ENCODE measurements at places on chromosomes 4 and X.

GRCh38 chr4:76806346-76806745 lies 91.6 kb downstream of the SOWAHB start:
- no peak for DNase-seq

GRCh38 chr4:4854649-4855295 lies 4.7 kb upstream of the MSX1 start:
- DNase-seq: no peak

GRCh38 chrX:150627957-150628356 lies 59.5 kb downstream of the MTM1 start:
- DNase-seq: no peak

GRCh38 chr4:38044060-38044459 lies 83.9 kb downstream of the PTTG2 start:
- no peak for DNase-seq

DNA sequence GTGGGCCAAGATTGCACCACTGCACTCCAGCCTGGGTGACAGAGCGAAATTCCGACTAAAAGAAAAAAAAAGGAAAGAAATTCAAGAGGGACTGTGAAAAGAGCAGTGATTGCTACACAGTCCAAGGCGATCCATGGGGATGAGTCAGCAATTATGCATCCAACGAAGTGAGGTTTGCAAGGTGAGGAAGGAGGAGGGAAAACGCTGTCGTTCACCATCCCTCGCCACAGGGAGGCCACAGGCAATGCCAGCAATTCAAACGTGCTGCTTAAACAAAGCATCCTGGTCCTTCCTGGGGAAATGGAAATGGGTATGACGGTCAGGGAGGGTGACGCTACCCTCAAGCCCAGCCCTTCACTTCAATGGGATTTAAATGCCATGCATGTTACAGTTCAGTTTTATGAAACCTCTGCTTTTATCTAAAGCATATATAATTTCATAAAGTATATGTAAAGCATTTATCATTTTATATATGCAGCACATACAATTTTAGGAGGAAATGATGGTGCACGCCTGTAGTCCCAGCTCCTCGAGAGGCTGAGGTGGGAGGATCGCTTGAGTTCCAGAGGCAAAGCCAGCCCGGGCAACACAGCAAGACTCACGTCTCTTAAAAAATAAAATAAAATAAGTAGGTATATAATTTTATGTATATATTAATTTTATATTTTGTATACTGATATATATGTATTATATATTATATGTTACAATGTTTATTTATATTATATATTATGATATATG lies 108.7 kb downstream of the DHRSX start:
- no peak for DNase-seq

GRCh38 chr4:106401157-106401556 lies 32.6 kb upstream of the GIMD1 start:
- DNase-seq: no peak

- no peak for DNase-seq
Measured at GRCh38 chrX:9698576-9698975, 67.1 kb downstream of the GPR143 start.

- no peak for DNase-seq
Measured at GRCh38 chr4:140755774-140756318, 339 bp downstream of the TBC1D9 start.

GRCh38 chrX:47218280-47218919 lies at the start of gene CDK16:
TSS of gene CDK16 (plus strand) at chrX:47218681. CDS start at chrX:47223558, 4,877 bp downstream.
- DNase-seq: peak; percentile 40

DNA sequence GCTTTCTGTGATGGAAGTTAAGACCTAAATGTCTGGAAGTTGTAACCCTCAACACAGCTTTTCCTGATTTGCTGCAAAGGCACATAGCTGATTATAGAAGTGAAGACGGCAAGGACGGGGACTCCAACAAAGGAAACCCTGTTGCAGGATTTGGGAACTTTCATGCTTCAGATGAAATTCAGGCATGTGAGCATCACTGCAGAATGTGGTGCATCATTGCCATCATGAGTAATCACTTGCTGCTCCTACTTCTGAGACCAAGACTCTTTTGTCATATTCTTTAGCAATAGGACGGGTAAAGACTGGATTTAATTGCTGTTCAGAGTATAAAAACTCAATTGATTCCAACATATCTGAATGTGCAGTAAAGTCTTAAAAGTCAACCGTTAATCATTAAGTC lies 35.8 kb downstream of the YIPF6 start:
- DNase-seq: no peak

- no peak for DNase-seq
Measured at GRCh38 chrX:46694549-46694948, 64.4 kb downstream of the SLC9A7 start.

- no peak for DNase-seq
Measured at GRCh38 chr4:118396881-118397622, 44.2 kb upstream of the PRSS12 start.

DNA sequence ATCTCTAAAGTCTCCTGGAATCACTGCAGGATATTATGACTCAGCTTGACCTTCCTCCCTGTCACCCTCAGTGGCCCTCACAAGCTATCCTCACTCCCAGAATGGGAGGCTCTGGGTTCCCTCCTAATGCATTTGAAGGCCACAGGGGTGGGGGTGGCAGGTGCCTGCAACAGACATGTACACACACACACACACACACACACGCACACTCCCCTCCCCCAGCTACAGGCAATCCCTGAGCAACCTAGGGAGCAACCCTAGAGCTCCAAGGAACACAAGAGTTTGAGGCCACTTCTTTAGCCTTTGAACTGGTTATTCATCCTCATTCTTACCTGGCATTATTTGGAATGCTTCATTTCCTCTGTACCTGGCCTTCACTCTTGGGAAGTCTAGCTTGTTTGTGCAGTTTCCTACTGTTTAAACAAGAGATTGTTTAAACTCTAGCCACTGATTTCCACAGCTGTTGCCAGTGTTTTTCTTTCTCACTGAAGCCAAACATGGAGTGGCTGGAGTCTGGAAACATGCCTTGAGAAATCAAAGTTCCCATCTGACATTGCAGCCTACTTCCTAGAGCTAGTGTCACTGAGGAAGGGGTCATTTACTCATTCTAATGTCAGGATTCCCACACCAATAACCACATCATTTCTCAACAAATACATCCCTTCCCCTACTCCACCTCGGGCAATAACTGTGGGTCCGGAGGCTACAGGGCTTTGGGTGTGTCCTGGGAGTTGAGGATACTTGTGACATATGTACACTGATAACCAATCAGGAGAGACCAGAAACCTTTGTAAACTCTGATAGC lies 37.7 kb downstream of the MAOA start:
- no peak for DNase-seq

DNA sequence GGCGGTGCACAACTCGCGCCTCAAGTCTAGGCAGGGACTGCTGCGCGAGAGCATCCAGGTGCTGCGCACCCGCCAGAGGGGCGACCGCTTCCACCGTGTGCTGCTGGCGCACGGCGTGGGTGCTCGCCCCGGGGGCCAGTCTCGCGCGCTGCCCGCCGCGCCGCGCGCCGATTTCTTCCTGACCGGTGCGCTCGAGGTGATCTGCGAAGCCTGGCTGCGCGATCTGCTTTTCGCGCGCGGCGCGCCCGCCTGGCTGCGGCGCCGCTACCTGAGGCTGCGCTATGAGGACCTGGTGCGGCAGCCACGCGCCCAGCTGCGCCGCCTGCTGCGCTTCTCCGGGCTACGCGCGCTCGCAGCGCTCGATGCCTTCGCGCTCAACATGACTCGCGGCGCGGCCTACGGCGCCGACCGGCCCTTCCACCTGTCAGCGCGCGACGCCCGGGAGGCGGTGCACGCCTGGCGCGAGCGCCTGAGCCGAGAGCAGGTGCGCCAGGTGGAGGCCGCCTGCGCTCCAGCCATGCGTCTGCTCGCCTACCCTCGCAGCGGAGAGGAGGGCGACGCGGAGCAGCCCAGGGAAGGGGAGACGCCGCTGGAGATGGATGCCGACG lies 1.3 kb downstream of the CHST7 start:
- DNase-seq: no peak

DNA sequence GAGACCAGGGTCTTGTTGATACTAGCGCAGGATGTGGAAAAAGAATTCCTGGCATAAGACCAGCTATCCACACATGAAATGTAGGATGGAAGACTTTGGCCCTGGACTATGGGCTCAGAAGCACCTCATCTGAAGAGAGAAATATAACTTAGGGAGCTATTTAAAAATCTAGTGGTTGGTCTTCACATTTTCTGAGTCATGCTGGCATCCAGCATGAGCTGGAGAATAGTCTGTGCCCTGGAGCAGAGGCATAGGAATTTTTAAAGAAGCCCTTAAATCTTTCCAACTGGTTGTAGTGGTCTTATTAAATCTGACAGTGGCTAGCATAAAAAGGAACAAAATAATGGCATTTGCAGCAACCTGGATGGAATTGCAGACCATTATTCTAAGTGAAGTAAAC lies 86.3 kb downstream of the SMARCA5 start:
- DNase-seq: no peak

DNA sequence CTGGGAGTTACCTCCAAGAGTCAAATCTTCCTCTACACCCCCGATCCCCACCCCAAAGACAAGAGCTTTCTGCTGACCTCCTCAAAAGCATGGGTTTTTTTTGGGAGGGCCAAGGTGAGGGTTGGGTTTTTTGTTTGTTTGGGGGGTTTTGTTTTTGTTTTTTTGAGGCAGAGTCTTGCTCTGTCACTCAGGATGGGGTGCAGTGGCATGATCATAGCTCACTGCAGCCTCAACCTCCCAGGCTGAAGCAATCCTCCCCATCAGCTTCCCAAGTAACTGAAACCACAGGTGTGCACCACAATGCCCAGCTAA lies 18.7 kb upstream of the WFS1 start:
- DNase-seq: no peak

DNA sequence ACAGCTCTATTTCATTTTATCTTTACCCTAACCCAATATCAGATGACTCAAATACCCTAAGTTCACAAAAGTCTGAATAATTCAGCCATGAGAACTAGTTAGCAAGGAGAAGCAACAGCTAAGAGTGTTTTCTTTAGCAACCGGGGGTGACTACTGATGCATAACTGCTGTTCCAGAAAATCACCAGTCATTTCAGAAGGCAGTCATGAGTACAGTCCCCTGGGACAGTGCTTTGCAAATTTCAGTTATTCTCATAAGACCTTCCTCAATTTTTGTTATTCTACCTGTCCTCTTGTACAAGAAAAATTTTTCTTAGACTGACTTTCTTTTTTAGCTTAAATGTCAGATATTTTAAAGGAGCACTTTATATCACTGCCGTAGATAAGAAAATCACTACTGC lies 16.4 kb downstream of the BANK1 start:
- DNase-seq: no peak

DNA sequence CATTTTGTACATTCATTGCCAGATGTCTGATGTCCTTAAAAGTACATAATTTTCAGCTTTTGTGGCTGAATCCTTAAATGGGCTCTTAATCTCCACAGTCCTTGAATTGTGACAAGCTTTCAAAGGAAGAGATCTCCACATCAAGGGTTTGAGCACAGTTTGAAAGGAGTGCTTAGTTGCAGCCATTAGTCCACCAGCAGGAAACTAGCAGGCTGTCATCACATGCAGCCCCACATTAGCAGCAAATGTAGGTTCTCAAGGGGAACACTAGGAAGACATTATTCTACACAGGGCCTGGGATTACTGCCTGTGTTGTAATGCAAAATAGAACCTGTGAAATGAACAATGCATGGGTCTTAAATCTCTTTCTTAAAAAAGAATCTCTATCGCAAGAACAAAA lies 173.2 kb downstream of the CBLL2 start:
- DNase-seq: no peak

GRCh38 chr4:2497931-2498330 lies 29.0 kb downstream of the RNF4 start:
- no peak for DNase-seq

Data from NCI-H524 treated with DMSO at 0.1 percent for 48 hours (cell line).